ENCODE measurements at places on chromosomes 7 and 10. TPM values are rescaled to one million over a fixed set of nuclear protein-coding genes. Genes with fewer than 3 reads are reported as not detected.

Gene ZNF25
- 1.3 TPM for total RNA-seq

Gene NDUFB8
- 210 TPM for total RNA-seq

Gene BEND7
- 15.8 TPM for total RNA-seq

- H3K4me3 ChIP-seq = no peak overlapping the region
- H3K4me1 ChIP-seq = no peaks in the 10 kb centered on the region
- peak overlapping the region; percentile 40 for H3K27ac ChIP-seq
- no peaks in the 10 kb centered on the region for H3K27me3 ChIP-seq
- peaks cover 21% of the 10 kb centered on the region for H3K36me3 ChIP-seq
These were observed 27.1 kb downstream of the SEC61A2 start for GRCh38 chr10:12156367-12157123.

GRCh38 chr7:22662556-22663356 lies 64.2 kb upstream of the IL6 start:
- H3K27ac ChIP-seq = peak overlapping the region; percentile 7
- no peak for DNase-seq
- H3K27me3 ChIP-seq = no peaks in the 10 kb centered on the region
- no peaks in the 10 kb centered on the region for H3K36me3 ChIP-seq
